ENCODE measurements at places on chromosomes 3 and 15. TPM values are rescaled to one million over a fixed set of nuclear protein-coding genes. Genes with fewer than 3 reads are reported as not detected.

The NDN gene
- 56.7 TPM for total RNA-seq

The CCNB2 gene
- total RNA-seq, result 0.36 TPM

The SLC33A1 gene
- total RNA-seq, result 28.2 TPM

The SLC15A2 gene
- 2.1 TPM for total RNA-seq

GRCh38 chr3:127848131-127849129 lies 26.1 kb upstream of the MGLL start:
- no peak overlapping the region for H3K27ac ChIP-seq
- no peaks in the 10 kb centered on the region for H3K36me3 ChIP-seq
- no peak for DNase-seq
- H3K4me3 ChIP-seq, result no peak overlapping the region

GRCh38 chr15:97929456-97930229 lies 30.9 kb upstream of the ARRDC4 start:
- no peaks in the 10 kb centered on the region for H3K4me1 ChIP-seq
- H3K36me3 ChIP-seq, result no peaks in the 10 kb centered on the region
- H3K27me3 ChIP-seq, result no peaks in the 10 kb centered on the region
- DNase-seq, result no peak
- no peak overlapping the region for H3K4me3 ChIP-seq

- peaks cover 64% of the 10 kb centered on the region for H3K4me1 ChIP-seq
- H3K27me3 ChIP-seq, result no peaks in the 10 kb centered on the region
- DNase-seq, result no peak
- H3K36me3 ChIP-seq, result no peaks in the 10 kb centered on the region
- H3K27ac ChIP-seq, result peak overlapping the region; percentile 67
Observed at GRCh38 chr15:98713585-98714001, 65.3 kb downstream of the IGF1R start.

- no peak for DNase-seq
- no peaks in the 10 kb centered on the region for H3K4me1 ChIP-seq
- no peak overlapping the region for H3K27ac ChIP-seq
- no peaks in the 10 kb centered on the region for H3K27me3 ChIP-seq
- no peaks in the 10 kb centered on the region for H3K36me3 ChIP-seq
Observed at GRCh38 chr3:68256635-68257223, 602.3 kb upstream of the SUCLG2 start.

GRCh38 chr15:98418122-98418521 lies 230.2 kb upstream of the IGF1R start:
- peaks cover 10% of the 10 kb centered on the region for H3K27me3 ChIP-seq
- no peak overlapping the region for H3K4me3 ChIP-seq
- peak overlapping the region; percentile 78 for H3K27ac ChIP-seq
- no peaks in the 10 kb centered on the region for H3K36me3 ChIP-seq
- H3K4me1 ChIP-seq, result peaks cover 65% of the 10 kb centered on the region

GRCh38 chr3:126985132-126985985 lies 2.4 kb downstream of the PLXNA1 start:
- DNase-seq, result no peak
- H3K27ac ChIP-seq, result no peak overlapping the region
- peaks cover 26% of the 10 kb centered on the region for H3K4me1 ChIP-seq

- no peaks in the 10 kb centered on the region for H3K27me3 ChIP-seq
- DNase-seq, result no peak
- H3K27ac ChIP-seq, result no peak overlapping the region
- peaks cover 40% of the 10 kb centered on the region for H3K4me1 ChIP-seq
Observed at GRCh38 chr15:58545307-58546065, 113.7 kb downstream of the LIPC start.

- no peak overlapping the region for H3K4me3 ChIP-seq
- no peaks in the 10 kb centered on the region for H3K27me3 ChIP-seq
- DNase-seq, result no peak
- H3K4me1 ChIP-seq, result no peaks in the 10 kb centered on the region
- no peak overlapping the region for H3K27ac ChIP-seq
Observed at GRCh38 chr3:139460076-139460475, 16.2 kb downstream of the RBP2 start.

DNA sequence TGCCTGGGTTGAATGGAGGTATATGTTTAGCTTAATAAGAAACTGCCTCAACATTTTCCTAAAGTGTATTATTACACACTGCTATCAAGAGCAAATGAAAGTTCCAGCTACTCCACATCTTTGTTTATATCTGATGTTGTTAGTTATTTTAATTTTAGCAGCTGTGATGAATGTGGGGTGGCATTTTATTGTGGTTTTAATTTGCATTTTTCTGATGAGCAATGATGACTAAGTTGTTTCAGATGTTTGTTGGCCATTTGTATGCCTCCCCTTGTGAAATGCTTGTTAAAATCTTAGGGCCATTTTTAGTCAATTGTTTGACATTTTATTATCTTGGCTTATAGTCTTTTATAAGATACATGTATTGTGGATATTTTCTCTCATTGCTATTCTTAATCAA lies 260.4 kb upstream of the SLCO3A1 start:
- no peaks in the 10 kb centered on the region for H3K36me3 ChIP-seq
- H3K27me3 ChIP-seq, result no peaks in the 10 kb centered on the region
- DNase-seq, result no peak
- no peak overlapping the region for H3K4me3 ChIP-seq

DNA sequence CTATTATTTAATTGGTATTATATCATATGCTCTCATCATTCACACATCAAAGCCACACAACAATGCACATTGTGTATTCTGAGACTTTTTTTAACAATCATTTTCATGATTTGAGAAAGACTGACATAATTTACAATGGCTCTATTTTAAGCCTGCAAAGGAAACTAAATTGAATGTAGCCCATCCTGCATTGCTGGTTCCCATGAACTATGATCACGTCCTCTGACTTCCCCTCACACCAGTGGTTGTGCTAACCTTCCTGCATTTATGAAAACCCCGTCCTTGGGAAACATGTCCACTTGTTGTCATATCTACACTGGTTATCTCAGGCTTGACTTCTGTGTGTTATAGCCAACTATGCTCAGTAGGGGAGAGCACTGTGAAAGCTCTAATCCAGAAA lies 546.2 kb downstream of the MECOM start:
- no peaks in the 10 kb centered on the region for H3K36me3 ChIP-seq
- no peak overlapping the region for H3K4me3 ChIP-seq
- H3K4me1 ChIP-seq, result no peaks in the 10 kb centered on the region
- H3K27ac ChIP-seq, result no peak overlapping the region
- DNase-seq, result no peak
- no peaks in the 10 kb centered on the region for H3K27me3 ChIP-seq

DNA sequence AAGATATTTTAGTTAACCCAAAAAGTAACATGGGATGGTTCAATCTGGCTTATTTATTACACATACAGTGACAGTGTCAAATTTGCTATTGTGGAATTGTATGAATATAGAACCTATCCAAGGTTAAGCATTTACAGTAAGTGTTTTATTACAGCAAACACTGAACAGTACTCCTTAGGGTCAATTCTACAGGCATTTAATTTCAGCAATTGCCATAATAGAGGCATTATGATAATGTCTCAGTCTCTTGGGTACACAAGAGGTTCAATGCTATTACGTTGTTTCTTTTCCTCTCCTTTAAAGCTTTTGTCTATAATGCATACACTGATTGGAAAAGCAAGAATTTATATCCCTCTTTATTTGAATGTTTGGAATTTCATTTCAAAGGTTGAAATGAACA lies 275.7 kb upstream of the NAALADL2 start:
- no peaks in the 10 kb centered on the region for H3K36me3 ChIP-seq
- H3K4me1 ChIP-seq, result no peaks in the 10 kb centered on the region
- no peak overlapping the region for H3K4me3 ChIP-seq
- H3K27ac ChIP-seq, result no peak overlapping the region

DNA sequence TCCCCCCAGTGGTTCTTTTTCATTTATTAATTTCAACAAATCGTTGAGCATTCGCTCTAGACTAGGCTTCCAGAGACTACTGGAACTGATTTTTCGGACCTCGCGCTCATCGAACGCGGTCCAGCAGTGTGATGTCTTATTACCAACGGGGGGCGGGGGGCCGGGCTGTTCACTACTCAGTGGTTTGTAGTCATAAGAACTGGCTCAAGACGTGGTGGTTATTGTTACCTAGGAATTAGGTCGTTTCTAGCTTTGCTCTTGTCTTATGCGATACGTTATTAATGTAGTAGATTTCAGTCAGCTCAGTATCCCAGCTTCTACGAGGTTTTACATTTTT lies 858 bp downstream of the RBM5 start:
- peak overlapping the region; percentile 96 for H3K27ac ChIP-seq
- H3K27me3 ChIP-seq, result no peaks in the 10 kb centered on the region
- H3K4me3 ChIP-seq, result peak overlapping the region; percentile 100

DNA sequence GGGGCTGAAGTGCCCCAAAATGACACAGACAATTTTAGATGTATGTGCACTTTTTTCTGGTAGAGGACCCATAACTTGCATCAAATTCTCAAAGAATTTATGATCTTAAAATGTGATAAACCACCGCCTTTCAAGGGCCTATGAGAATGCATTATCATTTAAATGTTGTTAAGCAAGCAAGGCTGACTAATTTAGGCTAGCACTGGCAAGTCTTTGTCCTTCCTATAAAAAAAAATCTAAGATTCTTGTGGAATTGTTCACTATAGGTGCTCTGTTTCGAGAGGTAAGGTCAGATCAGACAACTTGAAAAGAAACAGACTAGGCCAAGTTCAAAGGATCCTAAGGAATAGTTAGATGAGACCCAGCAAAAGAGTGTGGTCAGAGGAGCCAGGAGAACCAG lies 128.9 kb upstream of the PHLDB2 start:
- no peaks in the 10 kb centered on the region for H3K36me3 ChIP-seq
- DNase-seq, result no peak
- H3K27ac ChIP-seq, result no peak overlapping the region
- no peaks in the 10 kb centered on the region for H3K27me3 ChIP-seq

DNA sequence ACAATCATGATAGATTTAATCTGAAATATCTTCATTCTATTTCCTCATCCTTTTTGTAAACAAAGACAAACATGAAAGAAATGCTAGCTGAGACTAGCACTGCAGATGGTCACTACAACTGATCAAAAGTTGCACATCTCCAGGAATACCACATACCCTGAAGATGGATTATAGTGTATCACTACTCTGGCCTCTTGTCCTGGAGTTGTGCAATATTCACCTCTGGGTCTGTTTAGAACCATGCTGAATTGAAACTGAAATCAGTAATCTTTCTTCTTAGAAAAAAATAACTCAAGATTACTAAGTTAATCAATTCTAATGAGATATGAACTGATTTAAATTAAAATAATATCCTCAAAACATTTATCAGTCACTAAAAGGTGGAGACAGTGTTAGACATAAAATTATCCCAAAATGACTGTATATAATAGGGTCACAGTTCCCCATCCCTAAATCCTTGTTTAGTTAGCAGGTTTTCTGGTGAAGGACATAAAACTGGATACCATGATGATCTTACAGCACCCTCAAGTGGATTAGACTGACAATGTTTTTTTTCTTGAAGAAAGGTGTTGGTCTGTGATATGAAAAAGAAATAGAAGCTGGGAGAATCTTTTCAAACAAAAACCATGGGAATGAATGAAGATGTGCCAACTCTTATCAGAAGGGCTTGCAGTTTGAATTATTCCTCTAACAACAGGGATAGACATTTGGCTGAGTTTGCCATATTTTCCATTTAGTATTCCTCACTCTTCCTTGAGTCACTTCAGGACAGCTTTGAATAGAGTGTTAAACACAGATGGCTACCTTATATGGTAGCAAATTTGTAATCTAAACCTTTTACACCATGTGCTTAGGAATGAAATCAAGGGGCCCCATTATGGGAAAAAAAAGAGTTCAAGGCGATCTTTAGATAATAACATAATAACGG lies 7.1 kb upstream of the TTC14 start:
- no peak overlapping the region for H3K27ac ChIP-seq
- no peak overlapping the region for H3K4me3 ChIP-seq
- H3K27me3 ChIP-seq, result no peaks in the 10 kb centered on the region
- no peak for DNase-seq
